ENCODE measurements at places on chromosomes 3 and 15. TPM values are rescaled to one million over a fixed set of nuclear protein-coding genes. Genes with fewer than 3 reads are reported as not detected.

GRCh38 chr15:62390791-62391640 is 225.9 kb upstream of the C2CD4B start:
- DNase-seq: peak; percentile 46

GRCh38 chr3:197256836-197257444 is 41.5 kb downstream of the DLG1 start:
- peak; percentile 10 for DNase-seq

DNA sequence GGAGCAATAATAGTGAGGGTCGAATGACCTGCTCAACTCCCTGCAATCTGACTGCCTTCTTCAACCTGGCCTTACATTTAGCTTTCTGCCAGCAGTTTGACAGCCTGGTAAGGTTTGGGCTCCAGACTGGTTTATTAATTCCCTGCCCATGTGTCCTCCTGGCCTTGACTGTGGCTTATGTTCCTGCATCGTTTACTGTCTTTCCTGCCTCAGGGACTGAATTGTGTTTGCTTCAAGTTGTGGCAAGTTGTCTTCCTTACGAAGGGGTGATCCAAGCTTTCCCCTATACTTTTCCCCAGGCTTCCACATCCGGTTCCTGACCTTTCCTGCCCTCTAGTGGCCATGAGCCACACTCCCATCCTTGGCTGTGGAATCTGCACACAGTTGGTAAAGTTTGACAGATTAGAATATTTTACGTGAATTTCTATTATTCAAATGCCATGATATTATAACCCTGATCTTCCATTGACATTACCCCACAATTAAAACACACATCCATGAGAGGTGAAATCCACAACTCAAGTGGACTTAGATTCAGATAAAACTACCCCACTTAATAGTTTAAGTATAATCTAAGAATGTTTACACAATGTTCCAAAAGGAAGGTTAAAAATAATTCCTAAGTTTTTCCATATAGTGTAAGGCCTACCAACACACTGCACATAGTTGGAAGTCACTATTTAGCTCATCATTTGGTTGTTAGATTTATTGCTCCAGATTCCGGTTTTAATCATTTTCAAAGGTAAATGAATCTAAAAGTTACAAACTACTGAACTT is 95.7 kb downstream of the NEDD4 start:
- DNase-seq: no peak

GRCh38 chr3:187377842-187378241 is 9.7 kb downstream of the RTP4 start:
- DNase-seq: no peak

- DNase-seq: no peak
These were observed at the start of gene ATP8B4 for GRCh38 chr15:50119063-50120040. TSS of gene ATP8B4 (minus strand) at chr15:50119233. CDS start at chr15:50106966, 12,267 bp downstream.

The MKRN3 gene
- total RNA-seq: not detected

The PXYLP1 gene
- total RNA-seq: 19.1 TPM

The PDZRN3 gene
- 83.1 TPM for total RNA-seq

The PLA2G4B gene
- total RNA-seq: 3.9 TPM

The CNTN6 gene
- total RNA-seq: not detected

Data from heart left ventricle (tissue), 16 donors.